Breast epithelium (tissue), 4 donors: ENCODE measurements at places on chromosomes 3 and 15. TPM values are rescaled to one million over a fixed set of nuclear protein-coding genes. Genes with fewer than 3 reads are reported as not detected.

TM4SF18 gene
- total RNA-seq, result 43.8 TPM

CLDN18 gene
- not detected for total RNA-seq

APOD gene
- 1,247 TPM for total RNA-seq

GOLGA6L7 gene
- total RNA-seq, result not detected

DNA sequence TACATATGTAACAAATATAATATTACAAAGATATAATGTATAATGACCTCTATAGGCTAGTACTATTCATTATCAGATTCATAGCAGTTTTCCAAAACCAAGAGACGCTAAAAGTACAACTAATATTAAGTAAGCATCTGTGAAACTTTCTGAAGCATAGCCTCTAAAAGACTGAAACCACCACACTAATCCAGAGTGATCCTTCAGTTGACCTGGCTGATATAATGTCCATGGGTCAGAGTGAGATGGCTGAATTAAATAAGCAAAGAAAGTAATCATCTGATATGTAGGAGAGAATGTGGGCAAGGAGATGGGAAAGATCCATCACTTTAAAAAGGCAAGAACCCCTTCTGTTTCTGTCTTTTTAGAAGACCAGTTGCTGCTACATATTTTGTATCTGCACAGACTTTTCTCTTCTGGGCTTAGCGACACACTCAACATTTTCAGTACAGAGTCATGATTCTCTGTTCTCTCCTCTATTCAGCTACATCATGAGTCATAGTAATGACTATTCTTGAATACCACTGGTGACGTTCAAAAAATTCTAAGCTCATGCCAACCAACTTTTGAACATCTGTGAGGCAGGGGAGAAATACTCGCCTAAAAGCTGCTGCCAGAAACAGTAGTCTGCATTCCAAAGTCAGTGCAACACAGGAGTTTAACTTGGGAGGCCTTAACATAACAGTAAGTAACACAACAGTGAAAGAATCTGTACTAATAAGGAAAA is 149.6 kb downstream of the MAGI1 start:
- peak; percentile 44 for DNase-seq

DNA sequence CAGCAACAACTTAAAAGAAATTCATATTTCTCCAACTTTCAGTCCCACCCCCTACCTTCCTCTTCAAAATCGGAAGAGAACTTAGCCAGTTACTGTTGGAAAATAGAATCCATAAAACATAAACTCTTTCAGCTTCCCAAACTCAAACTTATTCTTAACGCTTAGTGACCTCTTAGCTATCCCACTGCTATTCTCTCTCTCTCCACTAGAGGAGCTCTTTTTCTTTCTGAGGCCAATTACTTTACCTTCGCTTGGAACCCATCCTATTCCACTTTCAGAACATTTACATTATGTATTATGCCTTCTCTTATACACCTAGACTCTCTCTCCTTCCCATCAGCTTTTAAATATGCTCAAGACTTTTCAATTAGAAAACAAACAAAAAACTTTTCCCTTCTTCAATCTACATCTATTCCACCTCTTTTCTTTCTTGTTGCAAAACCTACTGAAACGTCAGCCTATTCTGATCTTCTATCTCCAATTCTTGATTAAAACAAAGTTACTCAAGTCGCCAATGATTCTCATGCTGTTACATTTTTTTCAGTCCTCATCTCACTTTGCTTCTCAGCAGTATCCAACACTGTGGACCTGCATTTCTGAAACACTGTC is 13.4 kb upstream of the GHSR start:
- DNase-seq, result no peak

DNA sequence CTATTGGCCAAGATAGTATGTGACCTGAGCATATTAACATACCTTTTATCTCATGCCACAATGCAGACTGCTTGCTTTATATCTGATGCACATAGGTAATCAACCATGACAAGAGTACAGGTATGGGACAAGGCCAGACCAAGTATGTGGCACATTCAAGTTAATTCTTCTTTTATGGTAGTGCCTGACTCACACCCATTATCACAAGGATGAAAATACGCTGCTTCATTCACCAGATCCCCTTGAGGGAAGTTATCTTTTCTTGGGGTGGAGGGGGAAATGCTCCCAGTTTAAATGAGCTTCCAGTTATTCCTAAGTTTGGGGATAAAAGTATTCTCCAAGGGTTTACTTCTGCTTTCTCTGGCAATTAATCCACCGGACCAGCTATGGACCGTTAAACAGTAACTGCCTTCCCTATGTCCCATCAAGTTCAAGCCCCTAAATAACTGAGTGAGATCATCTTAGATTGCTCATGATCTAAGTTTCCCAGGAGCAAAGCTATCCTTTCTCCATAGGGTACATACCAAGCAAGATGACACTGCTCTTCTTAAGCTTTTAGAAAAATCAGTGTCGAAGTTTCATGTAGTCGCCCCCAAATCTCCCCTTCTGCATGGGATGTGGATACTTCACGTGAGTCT is 1.9 kb downstream of the COL8A1 start:
- DNase-seq, result no peak

- DNase-seq, result no peak
Observed at GRCh38 chr15:51224428-51224827, 114.0 kb downstream of the CYP19A1 start.

DNA sequence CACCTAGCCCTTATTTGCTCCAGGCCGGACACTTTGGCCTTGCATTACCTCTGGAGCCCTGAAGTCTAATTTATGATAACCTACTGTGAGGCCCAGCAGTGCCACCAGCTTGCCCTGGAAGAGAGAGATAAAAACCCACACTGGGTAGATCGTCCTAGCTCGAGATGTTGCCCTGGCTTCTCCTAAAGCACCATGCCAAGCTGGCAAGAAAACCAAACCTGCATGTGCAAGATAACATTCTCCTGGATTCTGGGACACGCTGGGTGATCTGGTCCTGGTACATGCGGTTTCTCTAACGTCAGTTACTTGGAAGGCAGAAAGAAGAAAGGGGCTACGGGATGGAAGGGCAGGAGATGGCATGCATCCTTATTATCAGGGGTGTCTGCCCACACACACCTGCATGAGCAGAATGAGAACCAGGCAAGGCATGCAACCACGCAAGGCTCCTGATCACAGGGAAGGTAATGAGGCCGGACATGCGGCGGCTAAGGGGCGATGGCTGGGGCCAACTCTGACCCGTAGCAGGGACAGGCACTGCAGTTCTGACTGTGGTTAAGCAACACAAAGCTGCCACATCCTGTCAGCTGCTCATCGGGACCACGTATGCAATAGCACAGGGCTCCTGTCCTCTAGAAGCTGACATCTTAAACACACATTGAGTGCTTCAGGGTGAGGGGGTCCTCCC is 73.0 kb downstream of the OXNAD1 start:
- DNase-seq, result no peak

DNA sequence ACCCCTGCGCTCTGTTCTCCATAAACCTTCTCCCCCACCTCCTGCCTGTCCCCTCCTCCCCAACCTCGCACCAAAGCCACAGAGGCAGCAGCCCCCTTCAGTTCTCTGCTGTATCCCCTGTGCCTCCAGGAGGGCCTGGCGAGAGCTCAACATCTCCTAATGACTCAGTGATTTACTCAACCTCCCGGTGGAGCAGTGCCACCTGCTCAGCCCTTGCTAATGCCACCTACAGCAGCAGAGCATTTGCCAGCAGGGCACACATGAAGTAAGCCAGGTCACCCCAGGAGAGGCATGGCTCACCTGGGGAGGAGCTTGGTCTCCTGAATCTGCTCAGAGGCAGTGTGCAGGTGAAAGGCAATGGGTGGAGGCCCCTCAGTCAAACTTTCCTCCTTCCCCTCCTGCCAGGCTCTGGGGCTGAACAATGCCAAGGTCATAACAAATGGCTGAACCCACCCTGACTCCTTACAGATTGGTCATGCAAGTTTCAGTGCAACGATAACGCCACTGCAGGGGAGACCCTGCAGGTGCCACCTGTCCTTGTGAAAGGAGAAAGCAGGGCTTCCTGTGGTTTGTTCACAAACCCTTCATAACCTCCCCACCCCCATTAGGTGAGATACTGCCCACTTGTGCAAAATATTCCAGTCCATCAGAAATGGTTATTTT is 19.8 kb downstream of the TRPM1 start:
- no peak for DNase-seq
